ENCODE measurements at places on chromosomes 7 and 10.

- DNase-seq, result no peak
Measured at GRCh38 chr10:5155951-5156350, 29.0 kb downstream of the AKR1C8 start.

GRCh38 chr10:131818510-131819234 is 82.1 kb upstream of the PPP2R2D start:
- no peak for DNase-seq

GRCh38 chr7:114466917-114467316 is 52.3 kb downstream of the FOXP2 start:
- DNase-seq, result no peak

- no peak for DNase-seq
Measured at GRCh38 chr10:44897049-44897448, 14.1 kb upstream of the TMEM72 start.

DNA sequence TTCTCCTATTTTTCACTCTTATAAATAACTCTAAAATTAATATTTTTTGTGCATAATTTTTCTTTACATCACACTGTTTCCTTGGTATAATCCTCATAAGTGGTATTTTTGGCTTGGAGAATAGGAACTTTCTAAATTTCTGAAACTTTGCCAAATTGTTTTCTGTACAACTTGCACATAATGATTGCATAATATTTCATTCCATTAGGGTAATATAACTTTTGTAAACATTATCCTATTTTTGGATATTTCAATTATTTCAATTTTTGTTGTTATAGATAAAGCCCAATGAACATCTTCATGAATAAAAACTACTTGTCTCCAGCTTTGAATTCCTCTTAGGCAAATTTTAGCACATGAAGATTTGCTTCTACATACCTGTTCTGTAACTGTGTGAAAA is 135.9 kb downstream of the ELAPOR2 start:
- DNase-seq, result no peak

GRCh38 chr7:54802841-54803240 is 43.8 kb upstream of the SEC61G start:
- DNase-seq, result no peak
